ENCODE measurements at places on chromosomes 13 and 19. TPM values are rescaled to one million over a fixed set of nuclear protein-coding genes. Genes with fewer than 3 reads are reported as not detected.
A peak's percentile ranks its signal among the peaks of the same experiment; 100 is the strongest.

Gene CYSLTR2
- polyA plus RNA-seq = 1.3 TPM

GRCh38 chr13:106061781-106062180 is 473.7 kb downstream of the EFNB2 start:
- H3K4me1 ChIP-seq = no peaks in the 10 kb centered on the region
- no peaks in the 10 kb centered on the region for H3K36me3 ChIP-seq
- H3K4me3 ChIP-seq = no peak overlapping the region
- H3K27me3 ChIP-seq = no peaks in the 10 kb centered on the region
- no peak overlapping the region for H3K27ac ChIP-seq

DNA sequence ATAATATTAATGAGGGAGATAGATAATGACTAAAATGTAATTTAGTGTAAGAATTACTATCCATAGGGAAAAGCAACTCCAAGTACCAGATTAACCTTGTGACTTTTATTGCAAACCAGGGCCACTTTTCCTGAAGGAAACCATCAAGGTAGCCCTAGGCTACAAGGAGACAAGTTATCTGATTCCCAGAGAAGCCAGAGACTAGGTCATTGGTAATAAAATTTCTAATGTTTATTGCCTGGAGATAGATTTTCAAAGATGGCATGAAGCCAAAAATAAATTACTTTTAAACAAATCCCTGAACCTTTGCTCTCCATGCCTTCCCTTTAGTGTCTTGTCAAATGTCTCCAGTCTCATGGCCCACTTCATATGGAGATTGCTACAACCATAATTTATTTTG is 610.1 kb upstream of the SLC10A2 start:
- no peak for DNase-seq
- H3K27me3 ChIP-seq = no peaks in the 10 kb centered on the region
- no peak overlapping the region for H3K4me3 ChIP-seq

GRCh38 chr19:49712397-49712859 is 21.5 kb downstream of the CPT1C start:
- no peaks in the 10 kb centered on the region for H3K36me3 ChIP-seq
- H3K27ac ChIP-seq = no peak overlapping the region
- H3K4me1 ChIP-seq = peaks cover 3% of the 10 kb centered on the region
- DNase-seq = no peak
- H3K27me3 ChIP-seq = no peaks in the 10 kb centered on the region
- no peak overlapping the region for H3K4me3 ChIP-seq

- no peak for DNase-seq
- H3K27me3 ChIP-seq = no peaks in the 10 kb centered on the region
- H3K36me3 ChIP-seq = peaks cover 40% of the 10 kb centered on the region
- peaks cover 35% of the 10 kb centered on the region for H3K4me1 ChIP-seq
- H3K4me3 ChIP-seq = no peak overlapping the region
- H3K27ac ChIP-seq = peak overlapping the region; percentile 1
Observed at GRCh38 chr19:42081584-42082203, 5.7 kb downstream of the ZNF574 start.
